Lower lobe of right lung (tissue), 2 donors: ENCODE measurements at places on chromosomes 12 and 14. TPM values are rescaled to one million over a fixed set of nuclear protein-coding genes. Genes with fewer than 3 reads are reported as not detected.

LRP6 gene
- total RNA-seq = 47.4 TPM

SDR9C7 gene
- not detected for total RNA-seq

PDZRN4 gene
- total RNA-seq = 1.6 TPM

GRCh38 chr12:43694879-43695278 lies 63.7 kb downstream of the PUS7L start:
- H3K27ac ChIP-seq = no peak overlapping the region
- H3K36me3 ChIP-seq = no peaks in the 10 kb centered on the region
- H3K4me3 ChIP-seq = no peak overlapping the region
- no peaks in the 10 kb centered on the region for H3K4me1 ChIP-seq

DNA sequence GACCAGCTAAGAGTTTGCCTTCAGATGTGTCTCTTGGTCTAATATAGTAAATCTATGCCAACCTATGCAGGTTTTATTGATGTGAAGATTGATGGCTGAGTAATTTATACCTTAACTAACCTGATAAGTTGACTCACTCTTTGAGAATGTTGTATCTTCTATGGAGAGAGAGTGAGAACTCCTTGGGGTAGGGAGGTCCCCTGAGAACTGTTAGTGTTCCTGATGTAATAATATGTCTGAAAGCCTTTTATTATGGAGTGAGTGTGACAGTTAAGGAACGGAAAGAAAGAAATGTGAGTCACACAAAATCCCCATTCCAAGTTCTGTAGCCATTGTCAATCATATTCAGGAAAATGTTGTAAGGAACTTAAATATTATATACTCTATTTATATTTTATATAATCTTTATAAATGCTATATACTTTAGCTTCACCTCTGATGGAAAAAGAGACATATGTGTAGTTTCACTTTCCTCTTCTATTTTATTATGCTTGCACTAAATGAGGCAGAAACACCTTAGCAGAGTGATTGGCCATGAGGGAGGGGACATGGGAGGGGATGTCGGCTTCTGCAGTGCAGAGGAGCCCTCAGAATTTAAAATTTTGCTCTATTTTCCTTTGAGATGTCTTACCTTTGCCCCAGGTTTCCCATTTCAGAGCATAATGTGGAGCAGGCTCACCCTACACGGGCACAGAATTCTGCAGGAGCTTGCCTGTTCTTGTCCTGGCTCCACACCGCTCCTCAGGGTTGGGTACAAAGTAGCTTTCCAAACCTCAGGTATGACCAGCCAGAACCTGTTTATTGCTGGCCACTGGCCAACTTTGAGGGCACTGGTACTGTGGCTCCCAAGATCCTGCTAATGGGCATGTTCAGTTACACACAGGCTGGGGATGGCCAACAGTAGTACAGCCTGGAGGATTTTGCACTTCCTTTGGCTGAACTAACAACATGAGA lies 57.7 kb downstream of the ARF6 start:
- H3K4me1 ChIP-seq = peaks cover 22% of the 10 kb centered on the region
- no peaks in the 10 kb centered on the region for H3K36me3 ChIP-seq
- no peaks in the 10 kb centered on the region for H3K27me3 ChIP-seq

- DNase-seq = no peak
- H3K27ac ChIP-seq = no peak overlapping the region
- no peaks in the 10 kb centered on the region for H3K36me3 ChIP-seq
- no peak overlapping the region for H3K4me3 ChIP-seq
- no peaks in the 10 kb centered on the region for H3K27me3 ChIP-seq
- H3K4me1 ChIP-seq = no peaks in the 10 kb centered on the region
Measured at GRCh38 chr12:90048918-90049317, 340.3 kb upstream of the ATP2B1 start.

DNA sequence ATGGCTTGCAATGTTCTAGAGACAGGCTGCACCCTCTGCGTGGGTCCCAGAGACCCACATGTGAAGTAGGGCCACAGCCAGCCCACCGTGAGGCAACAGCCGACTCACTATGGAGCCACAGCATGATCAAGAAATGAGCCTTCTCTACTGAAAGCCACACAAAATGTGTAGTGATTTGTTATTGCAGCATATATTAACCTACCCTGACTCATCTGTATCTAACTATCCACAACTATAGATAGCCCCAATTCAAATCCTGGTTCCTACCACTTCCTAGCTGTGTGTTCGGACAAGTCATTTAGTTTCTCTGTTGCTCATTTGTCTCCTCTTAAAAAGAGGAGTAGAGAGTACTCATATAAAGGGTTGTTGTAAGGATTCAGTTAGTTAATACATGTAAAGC lies 1152.3 kb downstream of the BCL11B start:
- no peak overlapping the region for H3K27ac ChIP-seq
- DNase-seq = no peak
- no peak overlapping the region for H3K4me3 ChIP-seq
- no peaks in the 10 kb centered on the region for H3K4me1 ChIP-seq
- no peaks in the 10 kb centered on the region for H3K27me3 ChIP-seq

DNA sequence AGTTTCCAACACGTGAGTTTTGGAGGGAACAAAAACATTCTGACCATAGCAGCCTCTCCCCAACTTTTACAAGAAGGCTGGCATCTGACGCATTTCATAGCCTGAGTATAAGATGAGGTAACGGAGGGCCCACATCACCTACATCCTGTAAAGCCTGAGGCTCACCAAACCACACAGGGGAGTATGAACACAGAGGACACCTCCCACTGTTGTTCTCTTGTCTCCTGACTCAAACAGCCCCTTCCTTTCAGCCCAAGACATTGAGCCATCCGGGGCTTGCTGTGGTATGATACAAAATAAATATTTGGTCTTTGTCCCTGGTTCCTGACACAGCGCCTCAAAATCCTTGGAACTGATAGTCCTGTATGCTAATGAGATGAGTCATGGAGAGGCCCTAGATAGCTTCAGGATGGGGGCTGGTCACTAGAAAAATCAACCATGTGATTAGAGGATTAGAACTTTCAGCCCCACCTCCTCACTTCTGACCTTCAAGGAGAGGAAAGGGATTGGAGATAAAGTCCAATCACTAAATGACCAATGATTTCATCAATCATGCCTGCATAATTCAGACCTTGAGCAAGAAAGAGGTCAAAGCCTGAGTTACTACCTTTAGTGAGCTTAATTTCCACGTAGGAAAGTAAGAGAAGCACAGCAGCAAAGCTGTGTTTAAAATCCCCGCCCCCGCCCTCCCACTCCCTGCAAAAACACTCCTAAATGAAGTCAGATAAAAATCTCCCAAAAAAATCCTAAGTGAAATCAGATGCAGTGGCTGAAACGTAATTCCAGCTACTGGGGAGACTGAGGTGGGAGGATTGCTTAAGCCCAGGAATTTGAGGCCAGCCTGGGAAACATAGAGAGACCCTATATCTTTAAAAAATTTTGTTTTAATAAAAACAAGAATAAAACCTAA lies 236.4 kb downstream of the PCNX1 start:
- DNase-seq = no peak
- H3K27me3 ChIP-seq = no peaks in the 10 kb centered on the region
- peak overlapping the region; percentile 10 for H3K27ac ChIP-seq
- H3K4me1 ChIP-seq = peaks cover 5% of the 10 kb centered on the region
- no peak overlapping the region for H3K4me3 ChIP-seq

DNA sequence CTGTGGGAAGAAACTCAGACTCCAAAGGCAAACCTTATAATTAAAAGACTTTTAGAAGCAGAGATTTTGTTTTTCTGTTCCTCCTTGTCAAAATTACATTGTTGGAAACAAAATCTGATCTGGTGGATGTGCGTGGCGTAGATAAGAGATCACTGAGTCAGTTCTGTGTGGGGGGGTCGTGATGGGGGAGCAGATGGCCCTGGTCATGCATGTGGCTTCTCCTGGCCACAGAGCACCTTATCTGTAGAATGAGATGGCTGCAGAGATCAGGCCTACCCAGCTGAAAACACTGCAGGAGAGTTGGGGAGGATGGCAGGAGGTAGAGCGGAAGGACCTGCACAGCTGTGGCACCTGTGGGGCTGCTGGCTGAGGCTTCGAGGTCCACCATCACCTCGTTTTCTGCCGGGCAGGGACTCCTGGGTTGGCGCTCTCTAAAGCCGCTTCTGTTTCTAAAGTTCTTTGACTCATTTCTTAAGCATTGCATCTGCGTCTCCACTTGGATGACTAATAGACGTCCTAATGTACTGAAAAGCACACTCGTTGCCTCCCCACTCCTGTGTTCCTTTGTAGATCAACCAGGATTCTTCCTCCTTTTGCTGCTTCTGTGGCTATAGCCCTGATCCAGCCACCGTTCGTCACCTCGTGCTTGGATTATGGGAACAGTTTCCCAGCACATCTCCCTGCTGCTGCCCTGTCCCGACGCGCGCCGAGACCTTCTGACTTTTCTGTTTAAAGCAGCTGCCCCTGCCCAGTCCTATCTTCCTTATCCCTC lies 93.4 kb downstream of the TSPAN9 start:
- H3K27ac ChIP-seq = no peak overlapping the region
- no peaks in the 10 kb centered on the region for H3K27me3 ChIP-seq
- no peak for DNase-seq
- no peaks in the 10 kb centered on the region for H3K36me3 ChIP-seq
- H3K4me3 ChIP-seq = no peak overlapping the region

GRCh38 chr12:120842595-120842994 lies 61.6 kb downstream of the SPPL3 start:
- peaks cover 32% of the 10 kb centered on the region for H3K4me1 ChIP-seq
- H3K36me3 ChIP-seq = no peaks in the 10 kb centered on the region
- H3K27ac ChIP-seq = no peak overlapping the region
- H3K4me3 ChIP-seq = no peak overlapping the region

GRCh38 chr12:52946797-52947547 lies 1.9 kb upstream of the KRT18 start:
- H3K4me1 ChIP-seq = peaks cover 36% of the 10 kb centered on the region
- no peak overlapping the region for H3K4me3 ChIP-seq
- no peaks in the 10 kb centered on the region for H3K27me3 ChIP-seq
- peaks cover 14% of the 10 kb centered on the region for H3K36me3 ChIP-seq
- no peak for DNase-seq

- H3K27me3 ChIP-seq = peaks cover 100% of the 10 kb centered on the region
- no peak for DNase-seq
- H3K36me3 ChIP-seq = no peaks in the 10 kb centered on the region
- H3K4me1 ChIP-seq = no peaks in the 10 kb centered on the region
Measured at GRCh38 chr12:53932915-53933314, 5.7 kb upstream of the HOXC13 start.

DNA sequence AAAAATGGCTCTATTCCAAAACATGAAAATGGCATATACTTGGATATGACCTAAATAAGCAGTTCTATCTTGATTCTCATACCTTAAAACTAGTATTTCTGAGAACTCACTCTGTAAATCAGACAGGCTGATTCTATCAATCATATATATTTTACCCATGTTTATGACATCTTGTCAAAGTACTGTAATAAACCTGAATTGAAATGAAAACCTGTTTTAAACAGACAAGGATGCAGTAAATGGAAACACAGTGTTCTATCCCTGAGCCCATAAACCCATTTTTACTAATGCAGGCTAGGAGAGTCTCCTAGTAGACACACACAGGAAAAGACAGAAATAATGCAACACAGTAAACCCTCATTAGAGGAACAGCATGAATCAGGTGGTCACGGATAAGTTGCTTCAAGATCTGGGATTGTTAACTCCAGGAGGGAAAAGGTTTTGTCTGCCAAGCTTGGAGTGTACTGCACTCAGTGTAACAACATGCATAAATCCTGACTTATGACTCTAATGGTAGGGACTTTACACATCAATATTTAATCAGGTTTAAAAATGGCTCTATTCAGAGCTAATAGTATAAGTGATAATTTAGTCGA lies 93.6 kb upstream of the CPNE8 start:
- no peaks in the 10 kb centered on the region for H3K27me3 ChIP-seq
- no peak overlapping the region for H3K4me3 ChIP-seq
- no peaks in the 10 kb centered on the region for H3K36me3 ChIP-seq
- no peaks in the 10 kb centered on the region for H3K4me1 ChIP-seq

- peaks cover 54% of the 10 kb centered on the region for H3K4me1 ChIP-seq
- no peaks in the 10 kb centered on the region for H3K27me3 ChIP-seq
- H3K36me3 ChIP-seq = no peaks in the 10 kb centered on the region
- H3K4me3 ChIP-seq = no peak overlapping the region
- no peak for DNase-seq
- peak overlapping the region; percentile 83 for H3K27ac ChIP-seq
Measured at GRCh38 chr12:45232756-45233372, 17.0 kb downstream of the ANO6 start.

GRCh38 chr12:6963016-6963731 lies 7.3 kb downstream of the PHB2 start:
- no peaks in the 10 kb centered on the region for H3K27me3 ChIP-seq
- H3K36me3 ChIP-seq = peaks cover 52% of the 10 kb centered on the region

GRCh38 chr12:57887631-57888408 lies 41.3 kb upstream of the CTDSP2 start:
- H3K27ac ChIP-seq = peak overlapping the region; percentile 89
- no peaks in the 10 kb centered on the region for H3K27me3 ChIP-seq
- no peaks in the 10 kb centered on the region for H3K36me3 ChIP-seq
- H3K4me1 ChIP-seq = peaks cover 60% of the 10 kb centered on the region
- no peak for DNase-seq

DNA sequence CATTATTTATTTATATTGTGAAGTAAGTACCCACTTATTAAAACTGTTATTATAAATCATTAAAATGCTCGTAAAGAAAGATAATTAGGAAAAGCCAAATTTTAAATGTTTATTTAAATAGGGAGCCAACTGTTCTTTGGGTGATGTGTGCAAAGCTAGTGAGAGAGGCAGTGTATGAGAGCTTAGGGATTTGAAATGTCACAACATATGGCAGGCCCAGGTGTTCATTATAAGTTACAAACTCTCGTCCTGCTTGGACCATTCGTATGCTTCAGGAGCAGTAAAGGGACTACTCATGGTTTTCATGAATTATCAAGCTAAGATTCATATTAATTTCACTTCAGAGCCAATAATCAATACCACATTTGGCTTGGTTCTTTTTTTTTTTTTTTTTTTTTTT lies 154.5 kb downstream of the TGFB3 start:
- no peak for DNase-seq
- H3K27me3 ChIP-seq = no peaks in the 10 kb centered on the region
- peaks cover 58% of the 10 kb centered on the region for H3K4me1 ChIP-seq
- no peaks in the 10 kb centered on the region for H3K36me3 ChIP-seq

GRCh38 chr14:25411781-25412757 lies 362.1 kb upstream of the STXBP6 start:
- no peaks in the 10 kb centered on the region for H3K27me3 ChIP-seq
- H3K4me3 ChIP-seq = no peak overlapping the region
- no peaks in the 10 kb centered on the region for H3K36me3 ChIP-seq
- H3K4me1 ChIP-seq = no peaks in the 10 kb centered on the region
- no peak overlapping the region for H3K27ac ChIP-seq
- DNase-seq = no peak

- no peaks in the 10 kb centered on the region for H3K27me3 ChIP-seq
- peak; percentile 34 for DNase-seq
- no peaks in the 10 kb centered on the region for H3K4me1 ChIP-seq
- no peaks in the 10 kb centered on the region for H3K36me3 ChIP-seq
- H3K27ac ChIP-seq = no peak overlapping the region
Measured at GRCh38 chr14:77240336-77240915, 30.6 kb downstream of the NGB start.
